ENCODE measurements at places on chromosomes 5 and 9.

- DNase-seq = no peak
Observed at GRCh38 chr9:1171546-1171945, 121.4 kb downstream of the DMRT2 start.

DNA sequence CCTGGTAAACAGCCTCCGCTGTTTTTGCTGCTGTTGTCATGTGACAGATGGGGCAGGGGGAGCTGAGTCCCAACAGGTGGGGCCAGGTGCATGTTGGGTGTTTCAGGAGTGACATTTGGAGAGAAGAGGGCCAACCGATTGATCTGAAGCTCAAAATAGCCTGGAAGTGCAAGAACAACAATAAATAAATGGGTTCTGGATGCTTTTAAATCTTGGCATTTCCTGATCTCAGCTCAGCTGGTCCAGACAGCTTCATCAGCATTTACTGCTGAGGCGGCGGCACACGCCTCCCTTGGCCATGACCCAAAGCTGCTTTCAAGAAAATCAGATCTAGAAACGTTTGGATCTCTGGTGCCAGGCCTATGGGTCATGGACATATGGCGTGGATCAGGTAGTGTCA lies 70.5 kb downstream of the PPARGC1B start:
- no peak for DNase-seq

DNA sequence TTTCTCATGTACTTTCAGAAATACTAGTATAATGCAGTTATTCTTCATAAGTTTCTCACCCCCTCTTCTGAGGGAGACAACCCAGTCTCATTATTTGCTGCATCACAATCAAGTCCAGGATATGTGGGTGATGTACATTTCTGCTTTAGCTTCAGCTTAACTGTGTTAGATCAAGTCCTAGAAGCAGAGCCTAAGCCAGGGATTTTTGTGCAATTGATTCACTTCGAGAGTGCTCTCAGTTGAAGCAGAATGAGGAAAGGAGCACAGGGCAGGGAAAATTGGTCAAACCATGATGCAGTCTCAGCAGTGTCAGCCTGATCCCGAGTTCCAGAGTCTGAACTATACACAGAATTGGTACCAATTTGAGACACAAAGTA lies 15.1 kb downstream of the HNRNPK start:
- DNase-seq = no peak

DNA sequence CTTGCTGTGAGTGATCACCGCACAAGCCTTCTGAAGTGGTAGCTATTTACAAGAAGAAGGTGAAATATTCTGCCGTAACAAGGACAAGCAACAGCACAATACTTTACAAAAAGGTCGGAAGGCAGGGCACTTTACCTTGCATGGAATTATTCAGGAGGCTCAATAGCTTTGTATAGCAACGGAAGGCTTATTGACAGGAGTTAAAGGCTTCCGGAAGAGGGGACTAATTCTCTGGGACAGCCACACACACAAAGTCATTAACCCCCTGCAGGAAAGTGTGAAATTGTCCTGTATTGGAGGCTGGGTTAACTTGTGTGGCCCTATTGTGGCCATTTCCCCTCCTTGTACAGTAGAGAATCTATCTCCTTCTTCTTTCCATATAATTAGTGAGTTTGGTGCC lies 199.3 kb upstream of the SEMA6A start:
- no peak for DNase-seq

DNA sequence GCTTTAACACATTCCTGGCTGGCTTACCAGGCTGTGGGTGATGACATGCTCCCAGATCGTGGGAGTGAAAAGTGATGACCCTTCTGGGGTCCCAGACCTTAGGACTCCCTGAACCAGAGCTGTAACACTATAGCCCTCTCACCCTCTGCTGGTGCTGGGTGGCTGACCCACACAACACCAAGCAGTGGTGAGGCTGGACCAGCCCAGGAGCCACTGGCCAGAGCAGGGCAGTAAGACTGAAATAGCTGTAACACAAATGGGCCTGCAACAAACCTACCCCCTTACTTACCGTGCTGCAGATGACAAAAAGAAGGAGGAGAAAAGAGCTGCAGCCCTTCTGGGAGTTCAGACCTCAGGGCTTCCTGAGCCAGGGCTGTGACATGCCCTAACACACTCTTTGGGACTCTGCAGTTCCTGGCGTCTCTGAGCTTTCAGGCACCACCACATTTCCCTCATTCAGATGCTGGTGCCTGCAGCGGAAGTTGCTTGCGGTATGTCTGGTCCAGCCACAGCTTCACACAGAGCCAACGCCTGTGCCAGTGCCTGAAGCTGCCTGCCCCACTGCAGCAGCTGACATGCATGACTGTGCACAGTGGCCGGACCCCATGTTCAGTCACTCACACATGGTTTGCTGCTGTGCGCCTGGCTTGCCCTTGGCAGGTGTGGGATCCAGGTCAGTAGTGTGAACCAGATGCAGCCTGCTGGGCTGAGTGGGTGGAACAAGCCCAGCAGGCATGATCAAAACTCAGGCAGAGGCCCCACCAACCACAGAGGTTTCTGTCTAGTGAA lies 1247.4 kb downstream of the EFNA5 start:
- no peak for DNase-seq

DNA sequence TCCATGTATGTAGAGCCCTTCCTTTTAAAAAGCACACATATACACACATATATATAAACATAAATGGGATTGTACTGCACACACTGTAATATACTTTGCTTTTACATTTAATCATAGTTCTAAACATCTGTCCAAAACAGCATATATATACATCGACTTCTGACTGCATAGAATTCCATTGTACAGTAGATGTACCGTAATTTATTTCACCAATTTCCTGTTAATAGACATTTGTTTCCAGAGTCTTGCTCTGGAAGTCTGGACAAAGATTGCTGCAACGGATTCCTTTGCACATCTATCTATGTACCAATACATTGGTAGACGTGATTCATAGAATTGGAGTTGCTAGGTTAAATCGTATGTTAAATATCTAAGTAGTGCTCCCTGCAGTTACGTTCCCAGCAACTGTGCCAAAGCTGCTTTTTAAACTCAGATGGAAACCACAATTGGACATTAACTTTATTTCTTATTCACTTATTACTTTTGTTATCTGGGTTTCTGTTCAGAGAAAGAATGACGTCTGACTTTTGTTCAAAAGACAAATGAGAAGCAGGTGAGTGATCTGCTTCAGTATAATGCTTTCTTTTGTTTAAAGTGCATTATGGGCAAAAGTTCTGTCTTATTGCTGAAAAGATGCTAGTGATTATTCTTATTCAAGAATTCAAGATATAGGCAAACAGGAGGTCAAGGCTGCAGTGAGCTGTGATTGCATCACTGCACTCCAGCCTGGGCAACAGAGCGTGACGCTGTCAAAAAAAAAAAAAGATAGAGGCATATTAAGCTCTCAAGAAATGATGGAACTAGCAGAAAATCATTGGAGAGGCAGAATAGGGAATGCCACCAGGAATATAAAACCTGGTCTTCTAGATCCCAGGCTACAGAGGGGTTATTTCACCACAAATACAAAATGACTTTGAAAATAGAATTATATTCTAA lies 138.2 kb downstream of the FGF1 start:
- DNase-seq = no peak

All from T1000 (cell line).